ENCODE measurements at places on chromosomes 2 and 18.
A peak's percentile ranks its signal among the peaks of the same experiment; 100 is the strongest.

DNA sequence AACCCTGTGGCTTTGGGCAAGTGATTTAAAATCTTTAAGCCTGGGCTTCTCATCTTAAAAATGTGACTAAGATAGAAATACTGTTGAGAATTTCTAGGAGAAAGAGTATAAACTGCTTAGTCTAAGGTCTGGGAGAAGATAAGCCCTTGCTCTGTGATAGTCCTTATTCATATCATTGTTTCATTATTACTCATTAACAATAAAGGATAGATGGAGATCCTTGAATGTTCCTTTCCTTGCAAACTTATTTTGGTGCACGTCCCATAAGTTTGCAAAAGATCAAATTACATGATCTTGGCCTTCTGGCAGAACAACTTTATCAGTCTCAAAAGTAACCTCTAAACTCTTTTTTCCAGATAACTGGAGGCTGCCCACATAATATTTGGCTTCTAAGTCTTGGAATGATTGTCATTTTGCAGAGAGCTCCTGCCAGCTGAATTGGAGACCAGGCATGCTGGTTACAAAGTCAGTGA, 138.3 kb downstream of the FAM124B start:
- no peak for DNase-seq

- no peak for DNase-seq
Observed at GRCh38 chr2:31415421-31415820, 879 bp upstream of the XDH start.

GRCh38 chr2:168336786-168337388, 89.5 kb upstream of the STK39 start:
- DNase-seq = peak; percentile 22

DNA sequence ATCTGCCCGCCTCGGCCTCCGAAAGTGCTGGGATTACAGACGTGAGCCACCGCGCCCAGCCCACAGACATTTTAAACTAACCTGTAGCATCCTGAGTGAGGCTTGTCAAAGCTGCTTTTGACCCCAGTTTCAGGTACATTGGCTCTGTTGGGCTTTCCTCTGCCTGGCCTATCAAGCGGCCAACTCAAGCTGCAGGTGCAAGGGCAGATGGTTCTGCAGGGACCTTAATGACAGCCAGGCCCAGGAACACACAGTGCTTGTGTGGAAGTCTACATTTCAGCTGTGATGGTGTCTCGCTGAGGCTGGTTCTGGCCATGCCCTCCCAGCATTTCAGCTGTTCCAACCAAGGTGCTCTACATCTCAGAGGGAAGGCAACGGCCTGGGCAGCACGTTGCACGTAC, 18.4 kb downstream of the INPP4A start:
- DNase-seq = peak; percentile 34

DNA sequence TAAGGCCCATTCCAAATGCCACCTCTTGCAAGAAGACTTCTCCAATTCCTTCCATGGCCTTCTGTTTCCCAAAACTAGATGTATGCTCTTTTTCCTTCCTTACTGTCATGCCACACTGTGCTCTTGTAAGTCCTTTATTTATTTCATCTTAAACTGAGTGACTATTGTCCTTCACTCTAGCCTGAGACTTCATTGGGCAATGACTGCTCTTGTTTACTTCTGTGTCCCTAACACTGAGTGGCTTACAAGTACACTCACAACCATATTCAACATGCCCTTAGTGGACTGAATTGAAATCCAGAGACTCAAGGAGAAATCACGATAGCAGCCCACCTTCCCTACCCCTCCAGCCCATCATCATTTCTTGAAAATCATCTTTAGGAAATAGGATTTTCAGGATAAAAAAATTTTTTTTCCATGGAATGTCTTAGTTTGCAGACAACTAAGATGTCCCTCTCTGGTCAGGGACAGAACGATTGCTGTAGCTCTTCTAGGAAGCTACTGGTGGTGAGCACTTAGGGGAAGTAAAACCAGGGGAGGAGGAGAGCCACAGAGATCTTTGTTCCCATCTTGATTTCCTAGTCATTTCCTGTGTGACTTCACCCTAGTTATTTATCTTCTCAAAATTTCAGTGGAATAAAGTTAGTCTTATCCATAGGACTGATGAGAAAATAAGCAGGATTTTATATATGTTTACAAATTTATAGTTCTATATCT, 80.7 kb downstream of the CYRIA start:
- DNase-seq = peak; percentile 13

GRCh38 chr18:29501952-29502351, 1325.0 kb upstream of the CDH2 start:
- DNase-seq = no peak

DNA sequence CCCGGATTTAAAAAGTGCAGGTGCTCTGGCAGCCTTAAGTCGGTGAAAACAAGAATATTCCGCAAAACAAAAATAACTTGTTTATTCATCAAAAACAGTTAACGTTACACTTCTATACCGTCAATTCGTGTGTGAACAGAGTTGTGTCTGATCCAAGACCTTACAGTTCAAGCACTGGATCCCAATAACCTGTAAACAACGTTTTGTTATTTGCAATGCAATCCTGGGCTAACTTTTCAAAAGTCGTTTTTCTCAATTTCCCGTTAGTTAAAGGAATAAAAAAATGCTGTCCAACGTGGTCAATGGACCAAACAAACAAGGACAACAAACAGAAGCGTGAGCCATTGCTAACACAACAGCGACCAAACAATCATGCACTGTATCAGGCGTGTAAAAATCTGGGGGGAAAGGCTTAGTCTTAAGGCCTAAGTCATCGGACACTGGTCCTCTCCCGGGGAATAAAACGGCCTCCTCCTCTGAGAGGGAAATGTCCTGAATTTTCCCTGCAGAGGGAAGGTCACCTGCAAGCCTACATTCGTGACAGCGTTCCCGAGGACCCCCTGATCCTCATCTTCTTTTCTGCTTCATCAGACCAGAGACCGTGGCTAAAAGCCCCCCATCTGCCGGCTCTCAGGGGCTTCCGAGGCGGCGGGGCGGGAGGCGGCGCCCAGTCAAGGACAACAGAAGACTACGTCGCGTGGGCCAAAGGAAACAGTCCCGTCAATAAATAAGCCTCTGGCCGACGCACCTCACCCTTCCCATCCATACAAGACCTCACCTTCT, 490 bp downstream of the NDUFS1 start:
- DNase-seq = peak; percentile 52

Measured in NB4 (cell line).